ENCODE measurements at places on chromosomes 3 and 15.

- DNase-seq: no peak
These were observed 940 bp upstream of the ACY1 start for GRCh38 chr3:51982352-51982837.

DNA sequence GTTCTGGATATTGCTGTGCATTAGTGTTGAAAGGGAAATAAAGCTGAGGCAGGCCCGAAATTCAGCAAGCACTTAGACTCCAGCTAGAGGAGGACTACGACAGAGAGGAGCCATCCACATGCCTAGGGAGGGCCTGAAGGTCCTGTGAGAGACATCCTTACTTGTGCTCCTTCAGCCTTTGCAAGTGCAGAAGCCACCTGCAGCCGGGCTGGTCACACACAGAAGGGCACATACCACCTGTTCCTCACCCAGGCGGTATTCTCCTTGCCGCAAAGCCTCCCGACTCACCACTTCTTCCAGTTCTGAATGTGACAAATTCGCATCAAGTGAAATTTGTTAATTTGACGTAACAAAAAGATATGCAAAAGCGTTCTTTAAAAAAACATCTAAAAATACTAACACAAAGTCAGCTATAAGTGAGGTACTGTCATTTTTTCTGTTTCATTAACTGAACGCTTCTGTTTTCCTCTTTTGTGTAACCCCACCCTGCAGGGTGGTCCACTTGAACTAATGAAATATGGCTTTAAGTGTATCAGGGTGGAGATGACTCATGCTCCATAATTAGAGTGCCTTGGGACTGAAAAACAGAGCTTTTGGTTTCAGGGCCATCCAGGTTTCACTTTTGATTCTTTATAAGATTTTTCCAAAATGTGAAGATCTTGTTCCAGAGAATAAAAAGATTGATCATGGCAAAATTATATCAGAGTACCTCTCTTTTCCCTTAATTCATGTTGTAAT lies 467.9 kb upstream of the ATP11B start:
- DNase-seq: no peak

DNA sequence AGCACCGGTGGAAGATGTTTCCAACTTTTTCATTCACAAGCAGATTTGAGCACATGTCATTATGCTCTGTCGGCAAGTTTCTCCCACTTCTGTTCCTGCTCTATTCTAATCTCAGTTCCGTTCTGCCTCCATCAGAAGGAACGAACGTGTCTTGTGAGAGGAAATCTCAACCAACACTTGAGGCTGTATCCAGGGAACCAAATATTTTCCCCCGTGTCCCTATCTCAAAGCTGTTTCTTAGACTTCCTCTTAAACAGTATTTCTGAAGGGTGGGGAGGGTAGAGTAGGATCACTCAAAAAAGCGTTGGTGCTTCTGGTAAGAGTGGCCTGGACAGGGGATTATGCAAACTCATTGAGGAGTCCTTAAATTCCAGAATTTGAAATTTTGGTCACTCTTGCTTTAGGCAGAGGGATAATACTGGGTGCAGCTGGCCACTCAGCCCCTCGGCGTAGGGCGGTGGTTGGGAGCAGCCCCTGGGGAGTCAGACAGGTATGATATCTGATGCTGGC lies 54.9 kb downstream of the FRMD4B start:
- DNase-seq: no peak

- no peak for DNase-seq
These were observed 49.5 kb upstream of the ABHD17C start for GRCh38 chr15:80645494-80646065.

GRCh38 chr3:51942603-51943450 lies 664 bp downstream of the PARP3 start:
- no peak for DNase-seq

DNA sequence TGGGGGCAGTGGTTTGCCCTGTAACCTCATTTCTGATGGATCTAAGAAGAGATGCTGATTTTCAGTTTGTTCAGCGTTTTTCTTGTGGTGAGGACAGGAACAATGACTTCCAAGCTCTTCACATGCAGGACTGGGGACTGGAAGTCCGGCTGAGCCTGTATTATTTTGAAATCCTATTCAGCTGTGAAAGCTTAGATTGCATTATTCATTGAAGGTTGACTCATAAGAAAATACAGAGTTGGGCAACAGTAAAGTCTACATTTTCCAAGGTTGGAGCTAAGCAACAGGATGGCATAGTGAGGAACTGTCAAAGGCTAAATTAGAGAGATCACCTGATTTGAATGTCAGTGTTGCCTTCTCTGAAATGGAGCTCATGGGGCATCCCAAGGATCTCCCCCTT lies 230.9 kb upstream of the FEZF2 start:
- DNase-seq: no peak

Measured in glomerular endothelial cell (primary cell).